HCT116 (cell line): ENCODE measurements at places on chromosomes 6 and 20. TPM values are rescaled to one million over a fixed set of nuclear protein-coding genes. Genes with fewer than 3 reads are reported as not detected.

GRCh38 chr6:134658596-134658995 lies 291.3 kb downstream of the ALDH8A1 start:
- DNase-seq = no peak
- H3K4me3 ChIP-seq = no peak overlapping the region
- H3K4me1 ChIP-seq = peaks cover 3% of the 10 kb centered on the region; the same call in 1 of the 2 replicates
- no peaks in the 10 kb centered on the region for H3K36me3 ChIP-seq

DNA sequence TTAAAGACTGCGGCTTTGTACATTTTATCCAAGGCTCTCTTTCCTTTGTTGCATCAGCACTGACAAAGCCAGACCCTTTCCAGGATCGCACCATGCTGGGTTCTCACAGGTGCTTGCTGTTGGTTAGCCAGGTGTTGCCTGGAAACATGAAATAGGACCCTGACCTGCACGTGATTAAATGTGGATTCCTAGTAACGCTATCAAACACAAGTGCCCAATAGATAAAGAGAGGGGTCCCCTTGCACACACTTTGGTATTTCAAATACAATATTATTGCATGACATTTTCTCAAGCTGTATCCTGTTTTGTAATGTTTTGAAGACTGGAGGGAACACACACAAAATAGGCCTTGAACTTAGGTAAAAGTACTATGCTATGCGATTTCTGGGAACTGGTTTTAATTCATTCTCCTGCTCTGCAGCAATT lies 73.3 kb downstream of the AKAP12 start:
- no peaks in the 10 kb centered on the region for H3K4me1 ChIP-seq
- no peaks in the 10 kb centered on the region for H3K36me3 ChIP-seq
- no peaks in the 10 kb centered on the region for H3K27me3 ChIP-seq
- DNase-seq = no peak
- H3K27ac ChIP-seq = no peak overlapping the region
- H3K4me3 ChIP-seq = no peak overlapping the region

DNA sequence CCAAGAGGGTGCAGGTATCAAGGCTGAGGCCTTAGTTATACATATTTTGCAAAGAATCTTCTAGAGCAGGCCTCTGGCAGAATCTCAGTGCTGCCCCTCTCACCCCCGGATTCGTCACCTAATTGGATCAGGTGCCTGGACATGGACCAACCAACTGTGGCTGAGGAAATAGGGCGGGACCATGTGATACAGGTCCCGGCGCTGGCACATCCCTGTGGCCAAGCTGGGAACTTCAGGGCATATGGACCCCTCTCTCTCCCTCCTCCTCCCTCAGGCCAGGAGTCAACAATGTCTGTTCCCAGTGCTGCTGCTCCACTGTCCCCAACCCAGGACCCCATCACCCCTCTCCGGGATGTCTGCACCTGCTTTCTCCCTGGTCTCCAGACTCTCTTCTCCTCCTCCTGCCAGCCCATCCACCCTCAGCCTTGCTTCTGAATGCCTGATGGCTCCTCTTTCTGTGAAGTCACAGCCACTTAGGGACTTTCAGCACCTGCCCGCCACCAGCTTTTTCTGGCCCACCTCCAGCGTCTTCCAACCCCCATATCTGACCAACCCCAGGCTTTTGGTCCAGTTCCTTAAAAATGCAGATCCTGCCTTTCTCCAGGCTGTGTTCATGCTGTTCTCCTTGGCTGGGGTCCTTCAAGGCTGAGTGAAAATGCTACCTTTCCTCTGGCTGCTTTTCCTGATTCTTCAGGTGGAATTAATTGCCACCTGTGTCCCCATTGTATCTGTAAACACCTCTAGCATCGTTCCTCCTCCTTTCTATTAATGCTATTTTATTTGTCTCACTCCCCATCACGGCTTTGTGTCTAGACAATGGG lies 19.0 kb upstream of the MLN start:
- peaks cover 26% of the 10 kb centered on the region for H3K4me1 ChIP-seq
- H3K36me3 ChIP-seq = no peaks in the 10 kb centered on the region
- H3K4me3 ChIP-seq = no peak overlapping the region
- peak; percentile 66 for DNase-seq
- H3K27me3 ChIP-seq = peaks cover 7% of the 10 kb centered on the region; the same call in 1 of the 2 replicates

The LY6G6F gene
- not detected for total RNA-seq

The PRPH2 gene
- not detected for total RNA-seq

The ALDH5A1 gene
- total RNA-seq = 10.0 TPM
